ENCODE measurements at places on chromosomes 16 and 17.
A peak's percentile ranks its signal among the peaks of the same experiment; 100 is the strongest.

GRCh38 chr17:36937001-36937958, at the start of gene LHX1:
Gene LHX1, plus strand, starts transcription at chr17:36937475. Its CDS starts 723 bp downstream, at chr17:36938198.
- DNase-seq: no peak

- no peak for DNase-seq
Measured at GRCh38 chr17:55284944-55285339, 20.2 kb downstream of the HLF start.

DNA sequence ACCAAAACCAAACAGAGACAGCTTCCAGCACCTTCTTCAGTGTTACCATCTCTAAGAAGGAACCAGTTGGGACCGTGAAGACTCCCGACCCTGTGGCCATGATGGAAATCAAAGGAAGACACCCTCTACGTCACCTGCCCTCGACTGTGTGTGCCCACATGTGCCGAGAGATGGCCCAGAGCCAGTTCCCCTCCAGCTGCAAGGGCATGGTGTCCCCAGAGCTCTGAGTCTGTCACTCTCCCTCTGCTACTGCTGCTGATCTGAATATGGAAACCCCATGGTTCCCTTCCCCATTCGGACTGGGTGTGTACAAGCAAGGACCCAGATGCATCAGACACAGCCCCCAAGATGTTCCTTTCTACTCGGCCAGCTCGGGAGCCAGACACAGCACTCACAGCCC, 76.4 kb downstream of the SOCS1 start:
- no peak for DNase-seq

GRCh38 chr17:66569572-66569971, 265.3 kb upstream of the CACNG5 start:
- no peak for DNase-seq

DNA sequence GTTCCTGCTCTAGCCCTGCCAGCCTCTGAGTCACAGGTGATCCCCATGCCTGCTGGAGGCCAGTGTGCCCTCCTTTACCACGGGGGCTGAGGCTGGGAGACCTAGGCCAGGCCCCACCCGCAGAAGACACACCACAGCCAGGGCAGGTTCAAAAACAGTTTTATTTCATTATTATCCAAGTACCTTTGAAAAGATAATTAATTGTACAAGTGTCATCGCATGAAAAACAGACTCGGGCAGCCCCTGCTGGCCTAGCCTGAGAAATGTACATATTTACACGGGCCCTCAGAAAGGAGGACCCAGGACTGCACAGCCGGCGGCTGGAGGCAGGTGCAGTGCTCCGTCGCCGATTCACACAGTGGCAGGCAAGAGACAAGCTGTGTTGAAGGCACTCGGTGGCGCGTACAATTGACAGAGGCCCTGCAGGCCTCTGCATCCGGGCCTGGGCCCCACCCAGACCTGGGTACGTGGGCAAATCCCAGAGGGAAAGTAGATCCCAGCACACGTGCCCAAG, 4.4 kb downstream of the PDIA2 start:
- DNase-seq: no peak

DNA sequence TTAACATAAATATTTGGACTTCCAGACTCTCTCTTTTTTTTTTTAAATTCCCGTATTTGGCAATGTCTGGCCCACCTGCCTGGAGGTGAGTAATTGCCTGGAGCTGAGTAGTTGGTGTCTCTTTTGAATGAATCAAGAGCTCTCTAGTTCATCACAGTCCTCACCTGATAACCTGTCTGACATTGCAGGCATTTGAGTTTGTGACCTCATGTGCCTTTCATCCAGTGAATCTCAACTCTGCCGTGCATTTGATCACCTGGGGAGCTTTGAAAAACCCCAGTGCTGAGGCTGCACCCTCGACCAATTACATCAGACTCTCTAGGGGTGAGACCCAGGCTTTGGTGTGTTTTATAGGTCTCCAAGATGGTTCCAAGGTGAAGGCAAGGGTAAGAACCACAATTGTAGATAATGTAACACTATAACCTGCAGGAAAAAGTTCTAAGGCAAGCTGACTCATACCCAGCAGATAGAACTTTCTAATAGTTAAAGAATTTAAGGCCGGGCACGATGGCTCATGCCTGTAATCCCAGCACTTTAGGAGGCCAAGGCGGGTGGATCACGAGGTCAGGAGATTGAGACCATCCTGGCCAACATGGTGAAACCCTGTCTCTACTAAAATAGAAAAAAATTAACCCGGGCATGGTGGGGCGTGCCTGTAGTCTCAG, 24.5 kb upstream of the HS3ST2 start:
- DNase-seq: no peak

DNA sequence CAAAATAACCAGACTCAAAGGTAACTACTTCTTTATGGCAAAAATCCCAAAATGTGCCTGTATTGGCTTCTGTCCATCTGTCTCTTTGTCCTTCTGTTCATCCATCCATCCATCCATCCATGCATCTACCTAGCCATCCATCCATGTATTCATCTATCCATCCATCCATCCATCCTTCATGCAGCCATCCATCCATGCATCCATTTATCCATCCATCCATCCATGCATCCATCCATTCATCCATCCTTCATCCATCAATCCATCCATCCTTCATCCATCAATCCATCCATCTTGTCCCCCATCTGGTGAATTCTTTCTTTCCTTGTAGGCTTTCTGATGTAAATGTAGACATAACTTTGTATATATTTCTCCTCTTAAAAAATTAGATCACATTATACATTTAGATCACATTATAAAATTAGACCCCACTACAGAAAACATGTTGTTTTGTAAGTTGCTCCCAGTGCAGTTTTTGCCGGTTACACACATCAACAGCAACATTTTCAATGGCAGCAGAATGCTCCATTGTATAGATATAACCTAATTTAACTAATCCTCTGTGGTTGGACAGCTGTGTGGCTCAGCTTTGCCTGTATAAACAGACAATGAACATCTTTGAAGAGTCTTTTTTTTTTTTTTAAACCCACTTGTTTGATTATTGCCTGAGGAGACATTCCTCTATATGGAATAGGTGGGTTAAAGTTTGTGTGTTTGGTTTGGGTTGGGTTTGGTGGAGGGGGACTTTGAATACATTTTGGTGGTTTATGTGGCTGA, 72.0 kb downstream of the MSI2 start:
- DNase-seq: no peak

- DNase-seq: peak; percentile 19
Measured at GRCh38 chr16:50313596-50314478, 47.5 kb downstream of the ADCY7 start.

GRCh38 chr17:17387017-17387497, 83.9 kb downstream of the NT5M start:
- DNase-seq: no peak

- DNase-seq: no peak
Measured at GRCh38 chr16:67713647-67714273, 5.4 kb downstream of the GFOD2 start.

- no peak for DNase-seq
Measured at GRCh38 chr17:82380860-82381702, 9.5 kb downstream of the UTS2R start.

DNA sequence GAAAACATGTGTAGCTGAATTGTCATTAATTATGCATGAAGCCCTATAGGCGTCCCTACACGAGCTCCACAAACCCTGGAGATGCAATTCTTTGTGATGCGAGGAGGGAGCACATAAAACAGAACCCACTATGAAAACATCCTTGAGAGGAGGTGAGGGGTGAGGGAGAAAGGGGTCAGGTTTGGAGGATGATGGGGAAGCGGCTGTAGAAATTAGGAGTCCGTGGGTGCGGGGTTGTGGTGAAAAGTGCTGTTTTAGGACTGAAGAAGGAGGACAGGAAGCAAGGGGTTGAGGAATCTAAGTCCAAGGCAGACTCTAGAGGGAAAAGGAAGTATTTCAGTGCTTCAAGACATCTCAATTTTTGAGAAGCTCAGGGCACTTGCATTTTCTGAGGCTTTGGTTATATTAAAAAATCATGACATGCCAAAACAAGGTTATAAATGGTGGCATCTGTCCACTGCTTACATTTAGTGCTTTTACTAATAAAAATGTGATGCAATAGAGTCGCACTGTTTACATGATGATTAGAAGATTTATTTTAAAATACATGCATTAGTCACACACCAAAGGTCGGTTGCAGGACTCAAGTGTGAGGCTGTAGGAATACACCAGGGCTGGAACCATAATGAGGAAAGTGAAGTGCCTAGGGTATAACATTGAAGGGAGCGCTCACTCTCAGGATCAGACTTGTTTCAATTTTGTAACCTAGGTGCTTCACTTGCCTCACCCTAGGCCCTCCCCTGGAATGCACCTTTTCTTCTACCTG, 379.5 kb downstream of the HS3ST4 start:
- DNase-seq: no peak

- DNase-seq: no peak
Measured at GRCh38 chr16:12573730-12574383, 229.8 kb downstream of the CPPED1 start.

- DNase-seq: no peak
Measured at GRCh38 chr16:86285938-86286921, 224.1 kb upstream of the FOXF1 start.

- no peak for DNase-seq
Measured at GRCh38 chr17:15096511-15096910, 168.6 kb downstream of the PMP22 start.

GRCh38 chr16:75310541-75310940, 59.1 kb upstream of the BCAR1 start:
- no peak for DNase-seq

- no peak for DNase-seq
Measured at GRCh38 chr16:13935408-13935807, 15.5 kb downstream of the ERCC4 start.

- no peak for DNase-seq
Measured at GRCh38 chr16:89002851-89003830, 26.1 kb upstream of the CBFA2T3 start.

DNA sequence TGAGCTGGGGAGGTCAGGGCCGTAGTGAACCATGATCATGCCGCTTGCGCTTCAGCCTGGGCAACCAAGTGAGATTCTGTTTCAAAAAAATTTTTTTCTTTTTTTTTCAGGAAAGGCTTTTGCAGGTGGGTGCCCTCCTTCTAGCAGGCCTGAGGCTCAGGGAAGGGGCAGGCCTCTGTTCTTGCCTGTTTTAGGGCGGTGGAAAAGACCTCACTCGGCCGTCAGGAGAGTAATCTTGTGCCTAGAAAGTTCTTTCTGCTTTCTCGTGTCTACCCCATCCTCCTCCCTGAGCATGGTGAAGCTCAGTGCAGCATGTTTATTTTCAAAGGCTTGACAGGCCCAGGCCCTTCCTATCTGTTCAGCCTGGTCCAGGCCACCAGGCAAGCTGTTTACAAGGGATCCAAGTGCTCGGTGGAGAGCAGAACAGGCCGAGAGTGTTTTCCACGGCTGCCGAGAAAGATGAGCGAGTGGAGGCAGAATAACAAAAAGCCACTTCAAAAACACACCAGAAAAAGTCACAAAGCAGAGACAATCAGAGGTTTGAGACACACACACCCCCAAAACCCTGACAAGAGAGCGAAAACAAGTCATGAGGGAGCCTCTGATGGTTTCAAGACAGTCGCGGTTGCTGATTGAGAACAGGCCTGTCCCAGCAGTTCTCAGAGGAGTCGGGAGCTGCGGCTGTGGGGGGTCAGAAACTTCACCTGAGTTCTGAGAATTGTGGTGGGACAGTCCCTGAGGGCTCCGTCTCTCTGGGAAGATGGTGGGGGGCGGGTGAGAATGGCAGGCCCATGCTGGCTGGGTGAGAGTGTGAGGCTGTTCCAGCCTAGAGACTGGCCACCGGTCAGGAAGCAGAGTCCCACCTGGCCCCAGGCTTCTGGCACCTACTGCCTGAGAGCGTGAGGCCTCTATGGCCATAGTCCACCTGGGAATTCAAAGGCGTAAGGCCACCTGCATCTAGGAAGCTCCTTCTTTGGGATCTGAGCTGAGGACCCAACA, 37.5 kb upstream of the CCR7 start:
- DNase-seq: no peak

DNA sequence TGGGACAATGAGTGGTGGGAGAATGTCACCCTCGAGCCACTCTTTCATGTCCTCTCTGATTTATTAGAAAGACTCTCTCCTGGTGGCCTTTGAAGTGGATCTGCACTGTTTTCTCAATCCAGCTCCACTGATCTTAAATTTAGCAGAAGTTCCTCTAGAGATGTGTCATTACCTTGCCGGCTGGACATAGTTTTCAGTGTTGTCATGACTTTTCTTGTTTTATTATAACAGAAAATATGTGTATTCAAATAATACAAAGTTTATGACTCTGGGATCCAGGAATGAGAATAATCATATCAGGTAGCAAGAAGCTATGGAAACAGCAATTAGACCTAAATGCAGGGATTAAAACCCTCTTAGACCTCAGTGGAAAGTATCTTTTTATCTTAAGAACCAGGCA, 247.5 kb upstream of the ELAC2 start:
- DNase-seq: no peak

DNA sequence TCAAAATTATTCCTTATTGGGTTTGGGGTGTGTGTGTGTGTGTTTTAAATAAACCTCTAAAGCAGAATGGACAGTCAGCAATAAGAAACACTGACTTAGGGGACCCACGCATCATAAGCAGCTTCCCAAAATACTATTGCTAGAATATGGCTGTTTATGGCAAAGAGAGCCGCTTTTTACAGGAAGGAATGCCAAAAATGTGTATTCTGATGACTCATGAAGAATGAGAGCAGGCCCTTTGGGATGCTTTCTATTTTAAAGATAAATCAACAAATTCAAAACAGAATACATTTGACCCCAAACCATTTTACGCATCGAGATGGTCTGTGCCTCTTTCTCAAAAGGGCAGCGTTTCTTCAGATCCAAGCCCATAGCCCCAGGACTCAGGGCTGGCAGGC, 37.5 kb downstream of the ARHGAP17 start:
- peak; percentile 73 for DNase-seq

GRCh38 chr17:9472541-9472940, 103.1 kb downstream of the STX8 start:
- no peak for DNase-seq

DNA sequence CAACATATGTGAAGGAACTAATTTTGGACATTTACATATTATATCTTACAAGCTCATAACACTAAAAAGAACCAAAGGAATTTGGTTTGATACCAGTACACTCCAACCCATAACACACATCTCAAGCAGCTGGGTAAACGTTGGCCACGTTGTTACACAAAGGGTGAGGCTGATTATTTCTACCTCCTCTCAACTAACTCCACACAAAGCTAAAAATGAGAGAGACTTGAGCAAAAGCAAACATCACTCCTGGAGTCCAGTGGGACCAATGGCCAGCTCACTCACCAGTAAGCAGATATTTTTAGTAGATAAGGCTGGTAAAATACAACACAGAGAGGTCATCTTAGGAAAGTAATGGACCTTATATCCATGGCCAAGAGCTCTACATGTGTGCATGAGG, 207.6 kb downstream of the MRTFB start:
- no peak for DNase-seq

DNA sequence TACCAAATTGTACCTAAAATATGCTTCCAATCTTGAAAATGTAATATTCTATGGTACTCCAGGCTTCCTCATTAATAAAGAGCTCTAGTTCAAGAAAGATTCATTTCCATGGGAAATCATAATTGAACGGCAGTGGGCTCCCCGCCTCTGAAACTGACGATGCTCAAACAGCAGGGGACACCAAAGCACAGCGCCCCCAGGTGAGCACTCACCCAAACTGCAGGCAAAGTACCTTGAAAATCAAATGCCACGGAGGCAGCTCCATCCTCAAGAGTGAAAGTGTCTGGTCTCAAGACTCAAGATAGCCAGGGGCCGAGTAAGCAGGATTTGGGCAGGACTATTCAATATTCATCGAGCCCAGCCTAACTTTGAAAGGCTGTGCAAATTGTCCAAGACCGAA, 217.4 kb upstream of the TNRC6C start:
- DNase-seq: no peak

GRCh38 chr17:62859146-62859545, 51.0 kb upstream of the MARCHF10 start:
- no peak for DNase-seq
